ENCODE measurements at places on chromosomes 4 and X.

DNA sequence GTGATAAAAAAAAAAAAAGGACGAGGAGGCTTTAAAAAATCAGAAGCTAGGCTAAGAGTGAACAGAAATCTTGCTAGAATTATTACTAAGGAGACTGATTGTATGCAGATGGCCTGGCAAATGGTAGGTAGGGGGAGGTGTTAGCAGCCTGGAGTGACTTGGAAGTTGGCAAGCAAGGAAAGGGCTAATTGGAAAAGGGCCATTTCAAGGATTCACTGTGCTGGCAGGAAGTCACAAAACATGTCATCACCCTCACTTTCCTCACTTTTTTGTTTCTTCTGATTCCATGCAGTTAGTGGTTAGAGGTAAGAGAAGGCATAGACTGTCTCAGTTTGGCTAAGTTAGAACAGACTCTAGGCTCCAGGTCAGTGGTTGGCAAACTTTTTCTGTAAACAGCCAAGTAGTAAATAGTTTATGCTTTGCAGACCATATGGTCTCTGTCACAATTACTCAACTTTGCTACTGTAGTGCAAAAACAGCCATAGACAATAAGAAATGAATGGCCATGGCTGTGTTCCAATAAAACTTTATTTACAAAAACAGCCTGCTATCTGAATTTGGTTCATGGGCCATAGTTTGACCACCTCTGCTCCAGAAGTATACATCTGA, 646.5 kb upstream of the ACTRT1 start:
- DNase-seq, result peak; percentile 85

GRCh38 chr4:108170631-108171338, 2.1 kb upstream of the LEF1 start:
- DNase-seq, result no peak

DNA sequence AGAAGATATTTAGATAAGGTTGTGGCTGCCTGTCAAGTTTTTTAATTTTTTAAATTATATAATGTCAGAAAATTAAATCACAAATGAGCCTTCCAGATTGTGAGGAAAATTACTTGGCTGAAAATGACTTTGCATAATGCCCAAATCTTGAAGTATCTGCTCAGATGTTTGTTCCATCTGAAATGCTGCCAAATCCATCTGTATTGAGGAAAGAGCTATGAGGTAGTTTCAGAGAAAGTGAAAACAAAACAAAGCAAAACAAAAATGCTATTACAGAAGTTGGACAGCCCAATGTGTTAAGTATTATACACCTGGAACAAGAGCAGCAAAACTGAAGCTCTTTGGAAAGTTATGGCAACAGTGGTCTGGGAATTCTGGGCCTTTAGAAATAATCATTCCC, 23.3 kb upstream of the GUCY1B1 start:
- no peak for DNase-seq

GRCh38 chrX:9456250-9457074, 8.4 kb upstream of the TBL1X start:
- no peak for DNase-seq

GRCh38 chrX:22122510-22122909, 90.4 kb downstream of the PHEX start:
- peak; percentile 85 for DNase-seq

DNA sequence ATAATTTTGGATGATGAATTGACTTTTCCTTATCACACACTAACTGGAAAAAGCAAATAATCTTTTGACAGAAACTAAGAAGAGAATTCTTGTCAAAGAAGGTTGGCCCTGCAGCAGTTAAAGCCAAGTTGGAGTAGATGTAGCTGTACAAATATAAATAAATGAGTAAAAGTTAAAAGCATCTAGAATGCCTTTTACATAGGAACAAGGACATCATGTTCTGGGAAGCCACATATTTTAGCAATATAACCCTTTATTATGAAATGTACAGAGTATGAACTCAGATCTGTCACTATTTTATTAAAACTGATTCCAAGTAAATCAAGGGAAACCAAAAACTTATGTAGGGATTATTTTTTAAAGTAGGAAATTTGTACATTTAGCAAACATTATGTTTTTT, 269.4 kb upstream of the FAT4 start:
- no peak for DNase-seq

- DNase-seq, result no peak
Measured at GRCh38 chrX:35809781-35810180, 11.6 kb downstream of the MAGEB16 start.

DNA sequence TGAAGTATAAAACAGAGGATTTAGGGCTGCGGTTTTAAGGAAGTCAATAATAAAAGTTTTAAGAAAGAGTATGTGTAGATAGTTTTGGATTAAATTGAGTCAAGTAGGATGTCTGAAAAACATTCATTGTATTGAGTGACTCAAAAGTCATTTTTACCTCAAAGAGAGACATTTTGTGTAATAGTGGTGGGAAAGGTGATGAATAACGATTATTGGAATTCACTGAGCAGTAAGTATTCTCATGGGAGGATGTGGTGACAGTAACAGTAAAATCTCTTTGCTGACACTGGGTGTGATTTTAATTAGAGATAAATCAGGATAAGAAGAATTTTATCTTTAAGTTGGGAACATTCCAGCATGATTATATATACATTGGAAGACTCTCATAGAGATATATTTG, 233.6 kb downstream of the PDHA2 start:
- peak; percentile 24 for DNase-seq

DNA sequence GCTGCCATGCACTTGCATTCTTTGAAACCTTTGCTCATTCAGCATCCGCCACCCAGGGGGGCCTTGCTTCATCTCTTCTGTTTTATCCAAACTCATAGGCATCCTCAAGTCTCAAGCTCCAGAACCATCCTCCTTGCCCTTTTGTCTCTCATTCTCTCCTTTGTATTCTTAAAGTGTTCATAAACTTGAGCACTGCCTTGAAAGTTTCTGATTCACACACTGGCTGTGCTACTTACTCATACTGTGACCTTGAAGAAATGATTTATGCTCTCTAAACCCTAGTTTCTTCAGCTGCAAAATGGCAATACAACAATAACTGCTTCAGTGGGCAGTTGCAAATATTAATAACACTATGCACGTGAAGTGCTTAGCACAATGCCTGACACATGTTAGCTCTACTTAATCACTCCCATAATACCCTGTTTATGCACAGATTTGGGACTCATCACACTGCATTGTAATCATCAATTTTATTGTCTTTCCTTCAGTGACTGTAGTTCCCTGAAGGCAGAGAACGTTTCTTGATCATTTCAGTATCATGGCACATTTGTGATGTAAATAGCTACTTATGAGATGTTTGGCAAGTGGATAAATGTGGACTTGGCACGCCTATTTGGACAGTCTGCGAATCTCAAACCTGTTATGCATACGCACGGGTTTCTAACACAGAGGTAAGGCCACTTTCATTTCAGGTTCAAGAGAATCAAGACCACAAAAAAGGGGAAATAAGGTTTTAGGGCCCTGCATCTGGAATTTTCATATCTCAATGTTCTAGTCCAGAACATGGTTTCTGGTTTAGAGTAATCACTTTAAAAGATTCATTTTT, 291.0 kb downstream of the LDB2 start:
- peak; percentile 38 for DNase-seq

GRCh38 chrX:71198066-71198465, 25.0 kb upstream of the GJB1 start:
- DNase-seq, result no peak

GRCh38 chrX:131923614-131924250, 99.4 kb upstream of the STK26 start:
- DNase-seq, result no peak

- DNase-seq, result no peak
Measured at GRCh38 chr4:71830-72229, 18.7 kb downstream of the ZNF595 start.

DNA sequence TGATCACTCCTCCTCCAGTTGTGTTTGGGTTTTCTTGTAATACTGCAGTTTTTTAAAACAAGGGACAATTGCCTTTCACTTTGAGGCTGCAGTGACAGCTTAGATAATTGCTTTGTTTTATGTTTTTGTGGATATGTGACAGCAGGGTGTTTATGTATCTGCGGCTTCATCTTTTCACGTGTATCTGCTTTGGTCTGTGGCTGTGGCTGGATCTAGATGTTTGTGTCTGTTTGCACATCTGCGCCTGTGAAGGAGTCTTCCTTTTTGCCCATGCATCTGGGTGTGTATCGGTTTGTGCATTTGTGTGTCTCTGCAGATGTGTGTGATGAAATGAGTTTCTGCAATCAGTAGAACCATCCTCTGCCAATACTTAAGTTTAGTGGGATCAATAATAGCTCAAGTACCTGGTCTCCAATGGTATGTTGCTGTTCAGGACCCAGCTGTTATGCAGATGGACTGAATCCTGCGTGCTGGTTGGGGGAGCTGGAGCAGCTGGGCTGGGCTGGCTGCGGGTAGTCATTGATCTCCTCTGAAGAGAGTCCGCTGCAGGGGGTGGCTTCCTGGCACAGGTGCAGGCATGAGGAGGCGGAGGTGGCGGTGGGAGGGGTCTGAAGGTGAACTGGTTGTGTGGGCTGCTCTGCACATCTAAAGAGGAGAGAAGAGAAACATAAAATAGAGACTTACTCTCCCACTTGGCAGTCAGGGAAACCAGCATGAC, 390.3 kb downstream of the SH2D1A start:
- no peak for DNase-seq

DNA sequence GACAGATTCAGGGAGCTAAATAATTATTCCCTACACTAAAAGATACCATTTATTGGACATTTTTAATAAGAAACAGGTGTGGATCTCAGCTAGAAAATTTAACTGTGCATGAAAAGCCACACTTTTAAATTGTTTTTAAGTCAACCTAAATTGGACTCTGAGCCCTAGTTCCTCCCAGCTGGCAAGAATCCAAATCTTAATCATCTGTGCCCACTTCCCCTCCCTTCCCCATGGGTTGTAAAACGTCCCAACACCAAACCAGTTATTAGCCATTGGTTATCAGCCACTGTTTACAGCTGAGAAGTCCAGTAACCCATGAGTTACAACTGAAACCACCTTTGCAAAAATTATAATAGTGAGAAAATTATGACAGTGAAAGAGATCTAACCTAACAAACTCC, 125.6 kb upstream of the S100G start:
- DNase-seq, result peak; percentile 1

DNA sequence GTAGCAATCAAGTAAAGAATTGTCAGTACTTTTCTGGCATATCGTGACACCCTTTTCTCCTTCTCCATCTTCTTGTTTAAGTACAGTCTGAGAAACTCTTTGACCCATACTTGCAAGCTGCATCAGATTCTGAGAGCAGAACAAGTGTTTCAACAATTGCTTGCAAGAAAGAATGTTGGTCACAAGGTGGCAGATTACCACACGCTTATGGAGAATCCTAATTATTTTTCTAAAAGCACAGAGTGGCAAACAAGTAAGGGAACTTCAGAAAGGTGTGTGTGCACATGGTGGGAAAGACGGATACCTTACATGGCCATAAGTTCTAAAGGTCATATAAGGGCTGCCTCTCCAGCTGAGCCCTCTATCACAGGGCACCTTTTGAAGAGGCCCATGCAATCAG, 136.4 kb upstream of the FGF13 start:
- DNase-seq, result no peak

DNA sequence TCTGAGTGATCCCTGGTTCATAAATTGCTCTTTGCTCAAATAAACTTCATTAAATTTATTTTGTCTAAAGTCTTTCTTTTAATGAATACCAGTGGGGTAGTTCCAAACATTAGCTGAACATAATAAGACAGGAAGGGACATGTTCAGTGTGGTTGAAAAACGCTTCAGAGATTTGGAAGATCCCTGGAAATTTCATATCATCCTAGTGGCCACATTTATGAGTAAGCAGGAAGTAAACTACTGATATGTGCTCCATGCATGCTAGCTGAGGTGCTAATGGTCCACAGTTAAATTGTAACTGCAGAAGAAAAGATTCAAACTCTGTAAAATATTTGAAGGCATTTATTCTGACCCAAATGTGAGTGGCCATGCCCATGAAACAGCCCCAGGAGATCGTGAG, 1328.7 kb downstream of the ADGRL3 start:
- DNase-seq, result no peak

GRCh38 chr4:98204236-98204553, 57.0 kb upstream of the RAP1GDS1 start:
- DNase-seq, result no peak

- peak; percentile 68 for DNase-seq
Measured at GRCh38 chr4:88352062-88352740, 26.5 kb upstream of the HERC6 start.

- no peak for DNase-seq
Measured at GRCh38 chrX:68895778-68896177, 67.0 kb downstream of the EFNB1 start.

GRCh38 chrX:55490974-55491373, 1.3 kb upstream of the USP51 start:
- no peak for DNase-seq

All from fibroblast of skin of right quadriceps (primary cell).